ENCODE measurements at places on chromosomes 13 and 19.
A peak's percentile ranks its signal among the peaks of the same experiment; 100 is the strongest.

- DNase-seq = no peak
Observed at GRCh38 chr13:107900775-107901174, 314.6 kb downstream of the LIG4 start.

DNA sequence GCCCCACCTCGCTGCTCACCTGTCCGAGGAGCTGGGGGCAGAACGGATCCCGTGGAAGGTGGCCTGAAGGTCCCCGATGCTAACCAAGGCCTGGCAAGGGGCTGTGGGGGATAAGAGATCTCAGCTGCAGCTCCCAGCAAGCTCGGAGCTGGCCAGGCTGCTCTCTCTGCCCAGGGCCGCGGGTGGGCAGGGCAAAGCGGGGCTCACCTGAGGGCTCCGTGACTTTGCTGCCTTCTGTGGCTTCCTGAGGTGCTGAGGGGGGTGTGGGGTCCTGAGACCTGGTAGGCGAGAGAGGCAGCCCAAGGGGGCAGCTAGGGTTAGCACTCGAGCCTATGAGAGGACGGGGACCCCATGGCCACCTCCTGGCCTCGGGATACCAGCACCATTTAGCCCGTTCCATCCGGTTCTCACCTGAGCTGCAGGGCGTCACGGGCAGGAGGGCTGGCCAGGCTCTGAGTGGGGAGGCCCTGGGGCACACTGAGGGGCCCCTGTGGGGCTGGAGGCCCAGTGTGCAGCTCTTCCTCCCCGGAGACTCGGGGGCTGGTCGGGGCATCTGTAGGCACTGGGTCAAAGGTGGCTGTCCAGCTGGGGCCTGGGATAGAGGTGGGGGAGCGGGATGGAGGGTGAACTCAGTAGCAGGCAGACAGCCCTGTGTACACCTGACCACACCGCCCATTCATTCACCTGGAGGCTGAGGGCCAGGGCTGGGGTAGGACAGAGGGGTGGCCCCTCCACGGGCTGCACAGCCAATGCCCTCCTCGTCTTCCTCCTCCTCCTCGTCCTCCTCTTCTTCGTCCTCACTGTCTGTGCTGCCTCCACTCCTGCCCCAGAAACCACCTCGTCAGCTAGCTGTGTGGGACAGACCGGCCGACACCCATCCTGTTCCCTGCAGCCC lies 3.1 kb upstream of the TMEM86B start:
- no peak for DNase-seq

DNA sequence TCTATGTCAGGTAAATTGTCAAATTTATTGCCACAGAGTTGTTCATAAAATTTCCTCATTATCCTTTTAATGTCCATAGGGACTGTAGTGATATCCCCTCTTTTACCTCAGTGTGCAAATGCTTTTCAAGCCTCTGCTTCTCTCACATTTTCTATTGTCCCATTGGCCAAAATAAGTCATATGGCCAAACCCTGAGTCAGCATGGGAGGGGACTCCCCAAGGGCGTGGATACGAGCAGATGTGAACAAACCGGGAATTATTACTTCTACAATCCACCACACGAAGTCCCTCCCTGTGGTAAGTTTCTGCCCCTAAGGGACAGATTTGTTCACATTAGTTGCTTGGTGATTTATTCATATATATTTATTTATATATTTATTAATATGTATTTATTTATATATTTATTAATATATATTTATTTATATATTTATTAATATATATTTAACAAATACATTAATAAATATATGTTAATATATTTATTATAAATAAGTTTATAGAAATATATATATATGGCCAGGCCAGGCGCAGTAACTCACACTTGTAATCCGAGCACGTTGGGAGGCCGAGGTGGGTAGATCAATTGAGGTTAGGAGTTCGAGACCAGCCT lies 20.1 kb upstream of the CAMSAP3 start:
- DNase-seq = no peak

GRCh38 chr19:45247136-45247535 lies 1.9 kb upstream of the EXOC3L2 start:
- DNase-seq = no peak

DNA sequence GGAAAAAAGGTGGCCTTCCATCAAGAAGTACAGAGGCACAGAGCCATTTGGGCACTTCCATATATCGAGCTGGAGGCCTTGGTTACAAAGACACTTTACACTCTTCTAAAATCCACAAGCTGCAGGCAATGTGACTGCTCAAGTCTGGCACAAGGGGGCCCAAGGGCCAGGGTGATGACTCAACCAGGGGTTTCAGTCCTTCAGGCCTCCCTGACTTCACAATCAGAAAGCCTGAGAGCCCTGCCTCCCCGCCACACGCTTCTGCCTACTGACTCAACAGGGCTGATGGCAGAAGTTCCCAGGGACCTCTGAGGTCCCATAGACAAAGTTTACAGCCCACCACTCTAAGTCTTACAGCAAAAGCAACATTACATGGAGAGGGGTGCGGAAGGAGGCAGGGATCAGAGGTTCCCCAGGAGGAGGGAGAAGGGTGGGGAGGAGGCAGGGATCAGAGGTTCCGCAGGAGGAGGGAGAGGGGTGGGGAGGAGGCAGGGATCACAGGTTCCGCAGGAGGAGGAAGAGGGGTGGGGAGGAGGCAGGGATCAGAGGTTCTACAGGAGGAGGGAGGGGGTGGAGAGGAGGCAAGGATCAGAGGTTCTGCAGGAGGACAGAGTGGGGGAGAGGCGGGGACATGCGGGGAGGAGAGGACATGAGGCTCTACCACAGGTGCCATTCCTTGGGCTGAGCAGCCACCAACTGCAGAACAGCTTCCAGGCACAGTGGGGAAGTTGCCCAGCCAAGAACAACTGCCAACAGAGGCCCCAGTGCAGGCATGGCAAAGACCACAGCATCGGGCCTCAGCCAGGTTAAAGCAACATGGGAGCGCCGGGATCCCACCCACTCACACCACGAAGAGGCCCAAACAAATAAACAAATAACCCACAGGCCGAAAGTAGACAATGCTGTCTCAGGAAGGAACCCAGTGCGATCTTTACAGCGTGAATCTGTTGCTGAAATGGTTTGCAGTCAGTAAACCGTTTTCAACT lies 52.0 kb downstream of the SLC7A1 start:
- peak; percentile 28 for DNase-seq

DNA sequence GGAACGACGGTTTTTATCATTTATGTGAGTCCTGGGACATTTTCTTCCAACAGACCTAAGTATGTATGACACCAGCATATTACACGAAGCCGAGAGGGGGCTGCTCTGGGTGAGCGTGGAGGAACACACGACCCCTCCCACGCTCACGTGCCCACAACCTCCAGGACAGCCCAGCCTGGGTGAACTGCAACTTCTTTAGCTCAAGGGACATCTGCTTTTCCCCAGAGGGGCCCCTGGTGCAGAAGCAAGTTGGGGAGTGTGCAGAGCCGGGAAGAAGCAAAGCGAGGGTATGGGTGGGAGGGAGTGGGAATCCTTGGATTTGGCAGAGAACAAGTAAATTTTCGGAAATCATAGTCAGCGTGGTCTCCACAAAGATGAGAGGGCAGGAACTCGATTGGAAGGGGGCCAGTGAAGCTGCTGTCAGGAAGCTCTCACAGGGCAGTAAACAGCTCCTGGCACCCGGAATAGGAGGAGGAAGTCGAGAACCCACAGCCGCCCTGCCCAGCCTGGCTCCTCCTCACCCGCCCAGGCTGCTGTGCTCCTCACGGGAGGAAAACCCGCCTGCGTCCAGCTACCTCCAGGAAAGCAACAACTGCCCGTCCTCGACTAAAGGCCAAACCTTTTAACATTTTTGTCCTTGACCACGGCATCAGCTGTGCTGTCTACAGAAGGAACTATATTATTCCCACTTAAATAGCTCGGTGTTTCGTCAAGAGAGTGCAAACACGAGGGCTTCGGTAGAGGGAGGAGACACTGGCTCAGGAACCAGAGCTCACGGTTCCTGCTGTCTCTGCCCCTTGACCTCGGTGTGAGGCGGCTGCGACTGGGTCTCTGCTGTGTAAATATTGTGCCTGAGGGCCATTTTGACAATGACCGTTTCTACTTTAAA lies 17.2 kb upstream of the CFAP97D2 start:
- no peak for DNase-seq

DNA sequence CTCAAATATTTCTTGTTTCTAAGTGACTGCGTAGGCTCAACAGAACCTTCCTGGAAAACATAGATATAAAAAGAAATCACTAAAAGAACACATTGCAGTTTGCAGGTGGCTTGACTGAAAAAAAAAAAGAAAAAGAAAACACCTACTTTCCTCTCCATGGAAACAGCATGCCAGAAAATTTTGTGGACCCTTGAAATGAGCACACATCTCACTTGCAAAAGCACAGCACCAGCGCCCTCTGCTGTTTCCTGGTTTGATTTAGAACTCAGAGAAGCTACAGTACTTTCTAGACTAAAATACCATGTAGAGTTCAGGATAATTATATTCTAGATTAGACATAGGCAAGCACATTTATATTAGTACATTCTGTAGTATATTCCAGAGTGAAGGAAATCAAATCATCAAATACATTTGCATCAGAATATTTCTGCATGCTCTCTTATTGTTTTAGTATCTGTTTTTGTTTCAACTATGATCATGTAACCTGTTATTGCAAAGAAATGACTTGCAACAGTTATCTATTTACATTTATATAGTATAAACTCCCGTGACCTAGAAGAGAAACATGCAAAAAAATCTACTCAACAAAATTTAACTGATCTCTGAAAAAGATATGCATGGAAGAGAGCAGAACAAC lies 22.3 kb upstream of the XPO4 start:
- DNase-seq = peak; percentile 46

DNA sequence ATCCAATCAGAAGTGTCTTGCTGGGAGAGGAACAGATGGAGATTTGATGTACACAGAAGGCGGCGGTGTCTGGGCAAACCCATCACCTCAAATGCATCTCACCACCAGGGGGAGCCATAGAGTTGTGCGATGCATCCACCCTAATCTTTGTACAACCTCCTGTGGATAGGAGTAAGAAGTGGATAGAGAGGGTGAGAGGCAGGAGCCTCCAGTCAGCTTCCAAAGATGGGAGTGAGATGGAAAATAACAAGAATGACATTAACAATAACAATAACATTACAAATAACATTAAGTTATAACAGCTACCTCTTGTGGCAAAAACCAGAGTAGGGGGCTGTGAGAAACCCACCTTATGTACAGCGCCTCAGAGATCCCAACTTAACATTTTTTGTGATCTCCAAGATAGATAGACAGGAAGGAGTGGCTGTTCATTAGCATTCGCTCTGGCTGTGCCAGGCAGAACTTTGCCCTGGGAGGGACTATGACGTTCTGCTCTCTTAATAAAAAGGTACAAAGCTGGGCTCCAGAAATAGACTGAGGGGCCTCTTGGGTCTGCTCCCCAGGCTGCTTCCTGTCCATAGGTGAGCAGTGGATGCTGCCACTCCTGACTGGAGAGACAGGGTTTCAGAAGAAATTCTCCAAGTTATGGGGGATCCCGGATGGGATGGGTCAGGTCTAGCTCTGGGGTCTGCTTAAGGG lies 5.2 kb upstream of the CEACAM18 start:
- DNase-seq = peak; percentile 54

Measured in stimulated activated CD4-positive, alpha-beta T cell treated with anti-CD3 and anti-CD28 coated beads, TNF-alpha, amount 100 ng/mL, for 1 hour (primary cell).